ENCODE measurements at places on chromosomes 2 and 18. TPM values are rescaled to one million over a fixed set of nuclear protein-coding genes. Genes with fewer than 3 reads are reported as not detected.

The LOXL3 gene
- total RNA-seq, result 10.5 TPM

The TET3 gene
- 13.1 TPM for total RNA-seq

The KLHL29 gene
- total RNA-seq, result 8.7 TPM

The SCN3A gene
- total RNA-seq, result 25.4 TPM

The MAL gene
- 19.5 TPM for total RNA-seq

The SLC4A3 gene
- total RNA-seq, result 18.7 TPM

The HTRA2 gene
- total RNA-seq, result 47.2 TPM

The TXNDC2 gene
- not detected for total RNA-seq

The VIT gene
- 1.5 TPM for total RNA-seq

The SERPINB11 gene
- not detected for total RNA-seq

The UCN gene
- total RNA-seq, result 2.6 TPM

The MBOAT2 gene
- total RNA-seq, result 79.6 TPM

The ASAP2 gene
- 48.6 TPM for total RNA-seq

The ADAM23 gene
- total RNA-seq, result 15.7 TPM

Measured in spinal cord (tissue), 10 donors.